ENCODE measurements at places on chromosomes 11 and 22.

DNA sequence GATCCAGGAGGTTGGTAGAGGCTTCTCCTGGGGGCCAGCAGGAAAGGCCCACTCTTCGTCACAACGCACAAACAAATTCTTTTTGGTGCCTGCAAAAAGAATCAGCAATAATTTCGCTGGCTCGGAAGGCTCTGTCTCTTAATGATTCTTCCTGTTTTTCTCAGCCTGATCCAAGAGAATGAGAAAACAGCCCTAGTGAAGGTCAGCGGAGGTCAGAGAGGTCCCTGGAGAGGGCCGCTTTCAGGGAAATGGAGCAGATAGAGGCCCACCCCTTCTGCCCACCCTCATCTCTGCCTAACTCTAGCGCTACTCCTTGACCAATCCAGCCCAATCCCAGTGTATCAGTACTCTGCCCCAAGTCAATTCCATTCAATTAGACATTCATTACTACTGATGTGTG lies 19.2 kb downstream of the LRRC55 start:
- DNase-seq, result no peak

- no peak for DNase-seq
Observed at GRCh38 chr11:65340226-65340625, 6.6 kb downstream of the DPF2 start.

- DNase-seq, result no peak
Observed at GRCh38 chr22:32501836-32502752, 27.5 kb downstream of the FBXO7 start.

DNA sequence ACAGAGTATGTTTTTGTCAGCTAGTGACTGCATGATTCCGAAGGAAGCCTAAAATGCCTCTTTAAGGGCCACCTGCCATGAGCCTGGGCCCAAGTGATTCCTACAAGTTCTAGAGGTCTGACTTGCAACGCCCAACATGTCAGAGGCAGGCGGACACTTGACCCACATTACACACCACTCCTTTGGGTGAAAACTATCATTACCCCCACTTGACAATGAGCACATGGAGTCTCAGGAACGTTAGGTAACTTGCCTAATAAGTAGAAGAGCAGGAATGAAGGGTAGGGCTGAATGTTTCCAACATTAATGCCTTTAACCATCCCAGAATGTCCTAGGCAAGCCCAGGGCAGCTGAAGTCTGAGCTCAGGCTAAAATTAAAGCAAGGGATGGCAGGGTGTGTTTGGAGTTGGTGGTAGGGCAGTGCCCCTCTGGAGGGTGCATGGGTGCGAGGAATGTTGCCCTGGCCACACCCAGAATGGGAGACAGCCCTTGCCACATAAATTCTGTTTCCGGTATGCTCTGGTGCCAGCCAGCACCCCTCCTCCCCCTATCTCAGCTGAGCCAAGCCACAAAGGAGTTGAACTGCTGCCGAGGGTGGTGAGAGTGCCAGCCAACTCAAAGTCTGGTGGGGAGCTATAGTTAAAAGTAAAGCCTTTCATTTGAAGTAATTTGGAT lies 2.5 kb downstream of the PLAAT2 start:
- DNase-seq, result no peak

- no peak for DNase-seq
Observed at GRCh38 chr22:46936378-46936903, 174.0 kb downstream of the TBC1D22A start.

Measured in stimulated activated naive CD8-positive, alpha-beta T cell treated with anti-CD3 and anti-CD28 coated beads, Interleukin-15, amount 100 ng/mL, for 72 hours (primary cell).